ENCODE measurements at places on chromosomes 1 and 21. TPM values are rescaled to one million over a fixed set of nuclear protein-coding genes. Genes with fewer than 3 reads are reported as not detected.
A peak's percentile ranks its signal among the peaks of the same experiment; 100 is the strongest.

GRCh38 chr1:226608699-226609505, 60.3 kb downstream of the STUM start:
- no peaks in the 10 kb centered on the region for H3K27me3 ChIP-seq
- H3K4me3 ChIP-seq: no peak overlapping the region
- H3K4me1 ChIP-seq: no peaks in the 10 kb centered on the region

DNA sequence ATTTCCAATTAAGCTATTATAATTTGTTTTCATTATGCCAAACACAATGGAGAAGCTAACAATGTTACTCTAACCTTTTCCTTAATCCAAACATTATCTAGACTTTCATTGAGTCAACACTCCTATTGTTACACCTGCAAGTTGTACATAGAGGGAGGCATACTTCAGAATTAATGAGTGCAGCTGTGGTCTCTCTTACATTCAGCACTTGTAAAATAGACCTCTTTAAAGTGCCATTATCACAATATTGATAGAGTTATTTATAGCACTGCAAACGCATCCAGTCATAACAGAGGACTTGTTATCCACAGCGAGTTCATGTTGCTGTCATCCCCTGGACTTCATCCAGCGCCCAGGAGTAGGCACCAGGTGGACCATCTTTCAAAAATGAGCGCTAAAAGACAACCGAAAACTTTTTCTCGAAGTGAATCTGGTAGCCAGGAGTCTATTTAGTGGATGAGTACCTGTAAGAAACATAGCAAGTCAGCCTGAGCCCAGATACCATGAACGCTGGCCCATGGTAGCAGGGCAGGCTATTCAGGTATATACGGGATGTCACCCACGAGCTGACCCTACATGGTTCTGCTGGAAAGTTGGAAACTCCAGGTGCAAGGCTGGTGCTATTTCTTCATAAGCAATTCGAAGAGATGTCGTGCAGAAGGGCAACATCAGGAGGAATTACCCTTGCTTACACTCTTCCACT, 70.6 kb upstream of the NFIA start:
- no peak for DNase-seq
- no peaks in the 10 kb centered on the region for H3K4me1 ChIP-seq
- peaks cover 21% of the 10 kb centered on the region for H3K27me3 ChIP-seq
- H3K36me3 ChIP-seq: no peaks in the 10 kb centered on the region
- no peak overlapping the region for H3K27ac ChIP-seq
- H3K4me3 ChIP-seq: no peak overlapping the region

DNA sequence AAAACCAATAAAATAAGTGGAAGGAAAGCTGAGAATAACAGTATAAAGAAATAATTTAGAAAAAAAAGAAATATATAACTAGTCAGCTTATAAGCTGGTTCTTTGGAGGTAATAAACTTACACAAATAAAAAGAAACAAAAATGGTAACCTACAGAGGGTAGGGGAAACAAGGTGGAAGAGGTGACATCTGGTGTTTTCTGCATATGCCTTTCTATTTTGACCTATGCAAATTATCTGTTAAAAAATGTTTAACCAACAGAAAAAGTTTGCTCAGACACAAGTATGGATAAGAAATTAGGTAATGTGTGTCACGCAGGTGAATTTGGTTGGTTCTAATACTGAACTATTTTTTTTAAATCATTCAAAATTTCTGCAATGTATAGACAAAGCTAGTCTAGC, 53.6 kb upstream of the DMRTA2 start:
- H3K36me3 ChIP-seq: peaks cover 19% of the 10 kb centered on the region
- no peak overlapping the region for H3K4me3 ChIP-seq
- no peak overlapping the region for H3K27ac ChIP-seq
- no peak for DNase-seq
- H3K27me3 ChIP-seq: no peaks in the 10 kb centered on the region

DNA sequence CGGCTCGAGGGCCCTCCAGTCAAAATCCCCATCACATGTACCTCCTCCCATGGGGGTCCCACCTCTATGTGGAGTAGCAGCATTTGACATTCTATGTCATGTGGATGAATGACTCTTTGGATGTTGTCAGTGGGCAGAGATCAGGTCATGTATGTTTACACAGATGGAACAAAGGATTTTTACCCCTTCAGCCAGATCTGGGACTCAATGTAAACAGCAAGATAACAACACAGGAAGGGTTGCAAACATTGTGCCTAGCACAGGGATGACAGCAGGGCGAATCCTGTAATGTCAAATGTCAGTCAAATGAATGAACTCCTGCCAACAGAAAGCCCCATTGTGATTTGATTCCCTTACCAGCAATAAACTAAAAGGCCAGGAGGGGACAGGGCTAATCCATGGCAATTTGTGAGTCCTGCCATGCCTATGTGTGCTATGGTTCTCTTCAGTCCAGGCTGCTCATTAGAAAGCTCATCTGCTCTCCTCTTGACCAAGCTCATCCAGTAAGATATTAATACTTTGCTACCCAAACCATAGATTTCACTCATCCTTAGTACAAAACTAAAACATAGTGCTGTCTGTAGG, 60.3 kb downstream of the PGBD5 start:
- no peaks in the 10 kb centered on the region for H3K4me1 ChIP-seq
- H3K36me3 ChIP-seq: no peaks in the 10 kb centered on the region
- H3K4me3 ChIP-seq: no peak overlapping the region
- H3K27ac ChIP-seq: no peak overlapping the region
- DNase-seq: no peak

- DNase-seq: no peak
- no peaks in the 10 kb centered on the region for H3K27me3 ChIP-seq
- H3K27ac ChIP-seq: no peak overlapping the region
- H3K4me3 ChIP-seq: no peak overlapping the region
- peaks cover 7% of the 10 kb centered on the region for H3K36me3 ChIP-seq
These were observed 13.5 kb upstream of the NEXN start for GRCh38 chr1:77874804-77875445.

The AMIGO1 gene
- 1.7 TPM for total RNA-seq

- no peaks in the 10 kb centered on the region for H3K27me3 ChIP-seq
- peak; percentile 65 for DNase-seq
- no peak overlapping the region for H3K4me3 ChIP-seq
These were observed 707 bp downstream of the PRCC start for GRCh38 chr1:156767879-156768604.

The MPZ gene
- total RNA-seq: 4.4 TPM

DNA sequence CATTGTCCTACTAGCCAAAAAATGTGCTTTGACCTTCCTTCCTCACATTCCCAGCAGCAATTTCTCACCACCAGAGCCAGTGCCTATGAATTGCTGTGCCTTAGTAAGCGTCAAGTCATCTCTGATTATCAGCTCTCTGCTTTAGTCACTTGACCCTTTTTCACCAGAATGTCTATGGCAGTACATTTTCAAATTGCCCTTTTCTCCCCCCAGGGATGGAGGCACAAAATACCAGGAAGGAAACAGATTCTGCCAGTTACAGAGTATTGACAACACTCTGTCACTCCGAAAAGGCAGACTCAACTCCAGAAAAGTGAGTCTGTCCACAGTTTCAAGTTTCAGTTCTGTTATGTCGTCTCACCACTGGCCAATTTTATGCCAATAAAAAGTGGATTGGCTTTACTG, 167.4 kb downstream of the TNFSF18 start:
- H3K36me3 ChIP-seq: no peaks in the 10 kb centered on the region
- no peak overlapping the region for H3K4me3 ChIP-seq
- no peak overlapping the region for H3K27ac ChIP-seq
- DNase-seq: no peak
- H3K27me3 ChIP-seq: peaks cover 31% of the 10 kb centered on the region
- H3K4me1 ChIP-seq: peaks cover 14% of the 10 kb centered on the region

DNA sequence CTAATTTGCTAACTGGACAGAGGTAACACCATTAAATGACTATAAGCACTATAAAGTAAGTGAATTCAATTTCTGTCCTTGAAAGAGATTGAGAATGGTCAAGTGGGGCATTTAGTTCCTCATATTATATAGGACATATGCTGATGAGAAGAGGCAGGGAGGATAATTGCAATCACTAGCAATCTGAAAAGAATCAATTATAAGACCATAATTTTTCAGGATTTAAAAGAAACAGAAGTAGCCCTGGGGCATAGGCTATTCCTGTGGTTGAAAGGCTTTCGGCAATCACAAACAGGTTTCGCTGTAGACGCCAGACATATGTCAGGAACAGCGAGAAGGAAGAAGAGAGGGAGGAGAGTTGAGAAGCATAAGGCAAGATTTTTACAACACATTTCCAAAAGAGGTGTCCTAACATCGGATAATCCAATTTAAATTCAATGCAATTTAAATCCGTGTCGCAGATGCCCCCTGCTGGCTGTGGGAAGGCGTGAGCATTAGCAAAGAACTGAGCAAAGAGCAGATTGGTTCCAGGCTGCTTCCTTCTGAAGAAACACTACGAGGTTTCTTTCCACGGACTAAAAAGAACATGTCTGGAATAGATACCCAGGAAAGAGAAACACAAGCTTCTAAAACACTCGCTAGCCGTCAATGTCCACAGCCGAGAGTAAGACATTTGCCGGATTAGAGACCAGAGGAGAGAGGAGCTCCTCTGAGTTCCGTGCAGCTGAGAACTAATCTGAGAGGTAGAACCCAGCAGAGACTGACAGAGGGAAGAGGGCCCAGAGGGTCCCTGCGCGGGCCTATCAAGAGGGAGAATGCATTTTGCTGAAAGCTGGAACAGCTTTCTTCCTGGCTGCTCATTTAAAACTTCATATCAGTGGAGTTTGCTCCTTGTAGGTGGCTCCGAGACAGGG, 27.9 kb downstream of the RGS5 start:
- H3K36me3 ChIP-seq: no peaks in the 10 kb centered on the region
- peak; percentile 74 for DNase-seq
- H3K27me3 ChIP-seq: peaks cover 7% of the 10 kb centered on the region
- H3K4me3 ChIP-seq: no peak overlapping the region

- no peaks in the 10 kb centered on the region for H3K27me3 ChIP-seq
- no peaks in the 10 kb centered on the region for H3K36me3 ChIP-seq
- H3K27ac ChIP-seq: no peak overlapping the region
- no peak overlapping the region for H3K4me3 ChIP-seq
- no peaks in the 10 kb centered on the region for H3K4me1 ChIP-seq
- DNase-seq: no peak
These were observed 494.3 kb downstream of the BRINP3 start for GRCh38 chr1:189983166-189983890.

The APOBEC4 gene
- not detected for total RNA-seq

The CHI3L2 gene
- total RNA-seq: 5.5 TPM

The RGL1 gene
- 2.6 TPM for total RNA-seq

GRCh38 chr1:171433451-171433850, 51.9 kb upstream of the PRRC2C start:
- no peak for DNase-seq
- H3K4me3 ChIP-seq: no peak overlapping the region
- H3K27me3 ChIP-seq: peaks cover 6% of the 10 kb centered on the region
- no peak overlapping the region for H3K27ac ChIP-seq
- peaks cover 18% of the 10 kb centered on the region for H3K4me1 ChIP-seq

- no peak overlapping the region for H3K27ac ChIP-seq
- H3K4me3 ChIP-seq: no peak overlapping the region
- DNase-seq: no peak
- H3K36me3 ChIP-seq: peaks cover 6% of the 10 kb centered on the region
These were observed 76.7 kb downstream of the AK4 start for GRCh38 chr1:65224681-65225091.

The CRABP2 gene
- 0.45 TPM for total RNA-seq
